CD8-positive, alpha-beta memory T cell (primary cell): ENCODE measurements at places on chromosomes 11 and 22.

GRCh38 chr11:89516496-89516895, 25.3 kb upstream of the NOX4 start:
- no peak for DNase-seq

- DNase-seq = no peak
Measured at GRCh38 chr11:101816613-101817012, 98.2 kb upstream of the CEP126 start.

DNA sequence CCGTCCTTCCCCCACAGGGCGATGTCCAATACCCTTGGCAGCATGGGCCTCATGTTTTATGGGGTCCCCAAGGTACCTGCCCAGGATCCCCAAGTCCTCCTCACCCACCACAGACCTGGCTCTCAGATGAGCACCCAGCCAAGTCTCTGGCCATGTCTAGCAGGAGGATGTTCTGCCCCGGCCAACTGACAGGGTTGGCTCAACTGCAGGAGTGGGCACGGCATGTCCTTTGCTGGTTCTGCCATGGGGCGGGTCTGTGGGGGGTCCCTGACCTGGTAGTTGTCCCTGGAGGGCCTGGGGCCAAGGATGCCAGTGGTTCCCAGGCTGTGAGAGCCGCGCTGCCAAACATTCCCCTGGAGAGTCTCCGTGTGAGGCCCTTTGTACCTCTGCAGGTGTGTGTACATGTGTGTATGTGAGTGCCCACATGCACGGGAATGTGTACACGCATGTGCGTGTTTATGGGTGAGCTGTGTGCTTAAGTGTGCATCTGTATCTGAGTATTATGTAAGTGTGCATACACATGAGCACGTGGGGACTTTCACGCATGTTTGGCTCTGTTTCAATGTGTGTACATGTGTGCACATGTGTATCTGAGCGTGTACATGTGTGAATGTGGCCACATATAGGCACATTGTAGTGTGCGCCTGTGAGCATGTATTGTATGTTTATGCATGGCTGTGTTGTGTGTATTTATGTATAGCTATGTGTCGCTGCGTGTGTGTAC, 85.5 kb downstream of the KCNQ1 start:
- no peak for DNase-seq

- DNase-seq = no peak
Measured at GRCh38 chr11:65662247-65662798, 393 bp downstream of the RELA start.
